ENCODE measurements at places on chromosomes 6 and 20.

GRCh38 chr20:37333848-37334318, 12.1 kb upstream of the SRC start:
- no peak for DNase-seq

GRCh38 chr6:138008791-138009190, 98.4 kb downstream of the PERP start:
- peak; percentile 83 for DNase-seq

GRCh38 chr20:44198872-44199271, 11.7 kb downstream of the OSER1 start:
- no peak for DNase-seq

GRCh38 chr6:78909391-78909790, 42.0 kb downstream of the IRAK1BP1 start:
- peak; percentile 29 for DNase-seq

- no peak for DNase-seq
Observed at GRCh38 chr6:89438248-89438647, 5.3 kb downstream of the ANKRD6 start.

DNA sequence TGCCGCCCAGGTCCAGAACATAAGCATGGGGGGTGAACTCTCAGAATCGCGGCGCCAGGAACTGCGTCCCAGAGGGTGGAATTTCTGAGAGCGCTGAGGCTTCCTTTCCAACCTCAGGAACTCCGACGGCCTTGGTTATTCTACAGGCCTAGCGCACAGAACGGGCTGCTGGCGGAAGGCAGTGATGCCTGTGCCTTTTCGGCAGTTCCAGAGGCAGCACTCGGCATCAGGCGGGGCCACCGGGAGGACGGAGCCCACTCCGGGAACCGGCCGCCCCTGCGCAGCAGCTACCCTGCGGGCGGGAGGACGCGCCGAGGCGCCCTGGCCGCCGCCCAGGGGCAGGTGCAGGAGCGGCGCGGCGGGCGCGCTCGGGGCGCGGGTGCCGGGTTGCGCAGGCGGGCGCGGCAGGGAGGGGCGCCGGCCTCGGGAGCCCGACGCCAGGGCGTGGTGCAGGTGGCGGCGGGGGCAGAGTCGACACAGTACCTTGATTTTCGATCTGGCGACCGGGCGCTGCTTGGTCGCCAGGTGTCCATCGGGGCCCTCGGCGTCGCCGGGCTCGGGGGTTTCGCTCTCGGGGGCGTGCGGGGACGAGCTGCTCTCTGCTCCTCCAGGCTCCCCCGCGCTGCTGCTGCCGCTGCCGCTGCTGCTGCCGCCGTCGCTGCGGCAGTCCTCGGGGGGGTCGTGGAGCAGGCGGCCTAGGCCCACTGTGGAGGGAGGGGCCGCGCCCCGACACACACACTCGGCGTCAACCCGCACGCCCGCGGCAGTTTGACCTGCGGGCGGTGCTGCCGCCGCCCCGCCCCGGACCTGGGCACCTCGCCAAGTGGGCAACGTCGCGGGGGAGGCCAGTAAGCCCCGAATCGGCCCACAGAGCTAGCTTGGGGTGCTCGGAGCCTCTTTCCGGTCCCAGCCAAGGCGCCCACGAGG, 1.3 kb downstream of the OVOL2 start:
- DNase-seq, result peak; percentile 23

GRCh38 chr20:48105526-48105925, 320.2 kb upstream of the SULF2 start:
- no peak for DNase-seq

DNA sequence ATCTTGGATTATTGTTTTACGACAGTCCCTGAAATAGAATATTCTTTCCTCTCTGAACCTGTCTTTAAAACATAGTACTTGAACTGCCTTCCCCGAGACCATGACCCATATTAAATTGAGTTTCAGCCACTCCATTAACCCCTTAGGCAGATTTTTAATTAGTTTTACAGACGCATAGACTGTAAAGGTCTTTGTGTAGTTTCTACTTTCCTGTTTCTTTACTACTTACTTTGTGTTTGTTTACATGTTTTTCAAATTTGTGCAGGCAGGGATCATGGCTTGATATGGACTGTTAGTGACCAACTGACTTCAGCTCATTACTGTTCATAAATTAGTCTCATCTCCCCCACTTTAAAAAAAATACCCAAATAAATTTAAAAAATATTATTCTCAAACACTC, 53.8 kb downstream of the FYN start:
- no peak for DNase-seq

DNA sequence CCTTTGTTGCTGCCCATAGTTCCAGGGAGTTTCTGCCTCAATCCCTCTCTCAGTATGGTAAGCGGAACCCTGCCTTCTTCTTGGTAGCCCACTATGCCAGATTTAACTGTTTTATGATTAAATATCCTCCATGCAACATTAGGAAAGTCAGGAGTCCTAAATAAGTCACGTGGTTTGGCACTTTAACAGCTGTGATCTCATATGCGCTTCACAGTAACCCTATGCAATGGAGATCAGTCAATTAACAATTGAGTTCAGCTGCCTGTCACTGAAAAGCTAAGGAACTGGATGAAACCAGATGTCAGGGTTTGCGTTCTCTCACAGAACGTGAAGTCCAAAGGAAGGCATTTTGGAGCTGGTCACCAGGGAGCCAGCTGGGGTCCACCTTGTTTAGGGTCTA, 81.6 kb downstream of the PSMB1 start:
- no peak for DNase-seq

DNA sequence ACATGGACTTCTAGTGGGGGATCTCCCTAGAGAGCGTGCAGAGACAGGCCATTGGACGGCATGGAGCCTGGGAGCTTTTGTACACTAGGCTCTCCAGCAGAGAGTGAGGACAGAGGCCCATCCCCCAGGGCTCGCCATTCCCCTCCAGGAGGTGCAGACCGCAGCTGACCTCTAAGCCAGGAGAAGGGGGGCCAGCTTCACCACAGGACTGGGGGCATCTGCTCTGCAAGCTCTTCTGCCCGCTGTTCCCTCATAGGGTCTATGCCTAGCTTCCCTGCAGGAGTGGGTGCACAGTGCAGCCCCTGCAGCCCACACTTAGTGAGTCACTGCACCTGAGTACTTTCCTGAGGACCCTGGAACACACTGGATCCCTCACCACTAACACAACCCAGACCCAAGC, 94.4 kb downstream of the FHL5 start:
- no peak for DNase-seq

- no peak for DNase-seq
Observed at GRCh38 chr6:161130967-161131766, 139.6 kb downstream of the MAP3K4 start.

DNA sequence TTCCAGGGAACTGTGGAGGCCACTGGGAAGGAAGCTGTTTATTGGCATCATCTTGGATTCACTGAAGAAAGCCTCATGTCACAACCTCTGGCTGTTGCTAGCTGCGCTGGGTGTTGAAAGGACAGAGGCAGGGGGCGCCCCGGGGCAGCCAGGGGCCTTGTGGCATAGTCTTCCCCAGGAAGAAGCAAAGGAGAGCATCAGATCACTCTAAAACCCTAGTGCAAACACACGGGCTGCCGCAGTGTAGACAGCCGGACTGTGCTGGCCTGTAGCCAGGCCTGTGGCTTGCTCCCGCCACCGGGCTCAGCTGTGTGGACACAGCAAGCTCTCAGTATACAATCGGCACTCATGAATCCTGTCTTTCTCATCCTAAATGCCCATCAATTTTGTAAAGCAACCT, 23.8 kb upstream of the SMOC2 start:
- DNase-seq, result no peak

- no peak for DNase-seq
Observed at GRCh38 chr6:73377225-73377624, 7.5 kb upstream of the OOEP start.

GRCh38 chr6:67664942-67665341, 970.1 kb upstream of the ADGRB3 start:
- DNase-seq, result no peak

- no peak for DNase-seq
Observed at GRCh38 chr6:121873595-121873994, 438.1 kb downstream of the GJA1 start.

GRCh38 chr6:10723567-10723881, 654 bp downstream of the TMEM14C start:
- DNase-seq, result no peak

DNA sequence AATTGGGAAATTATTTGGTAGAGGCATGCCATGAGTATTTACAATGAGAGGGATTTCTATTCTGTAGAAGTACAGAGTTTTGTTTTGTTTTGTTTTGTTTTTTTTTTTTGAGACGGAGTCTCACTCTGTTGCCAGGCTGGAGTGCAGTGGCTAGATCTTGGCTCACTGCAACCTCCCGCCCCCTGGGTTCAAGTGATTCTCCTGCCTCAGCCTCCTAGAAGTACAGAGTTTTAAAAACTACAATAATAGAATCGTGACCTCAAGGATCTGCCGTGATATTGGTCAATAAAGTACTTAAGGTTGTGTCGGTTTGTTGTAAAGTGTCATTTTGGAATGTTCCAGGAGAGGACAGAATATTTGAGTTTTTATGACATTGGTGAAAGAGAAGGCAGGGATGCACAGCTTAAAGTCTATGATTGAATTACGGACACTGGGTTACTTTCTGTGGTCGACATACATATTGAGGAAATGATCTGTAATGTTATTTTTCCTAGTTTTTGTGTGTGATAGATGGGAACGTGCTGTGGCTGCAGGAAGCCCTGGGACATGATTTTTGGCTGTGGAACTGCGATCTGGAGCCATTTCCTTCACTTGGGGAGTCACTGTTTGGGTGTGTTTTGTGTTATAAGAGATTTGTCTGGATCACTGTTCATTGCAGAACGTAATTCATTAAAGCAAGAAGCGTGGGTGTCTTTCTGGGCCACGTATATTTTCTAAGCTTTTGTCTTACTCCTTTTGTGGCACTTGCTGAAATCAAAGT, 59.6 kb downstream of the TIAM2 start:
- DNase-seq, result no peak

GRCh38 chr6:31752739-31753319, 9.6 kb upstream of the SAPCD1 start:
- DNase-seq, result no peak

GRCh38 chr6:24883618-24884017, 52.1 kb downstream of the RIPOR2 start:
- DNase-seq, result no peak

GRCh38 chr20:7323957-7324356, 556.5 kb downstream of the BMP2 start:
- DNase-seq, result no peak

DNA sequence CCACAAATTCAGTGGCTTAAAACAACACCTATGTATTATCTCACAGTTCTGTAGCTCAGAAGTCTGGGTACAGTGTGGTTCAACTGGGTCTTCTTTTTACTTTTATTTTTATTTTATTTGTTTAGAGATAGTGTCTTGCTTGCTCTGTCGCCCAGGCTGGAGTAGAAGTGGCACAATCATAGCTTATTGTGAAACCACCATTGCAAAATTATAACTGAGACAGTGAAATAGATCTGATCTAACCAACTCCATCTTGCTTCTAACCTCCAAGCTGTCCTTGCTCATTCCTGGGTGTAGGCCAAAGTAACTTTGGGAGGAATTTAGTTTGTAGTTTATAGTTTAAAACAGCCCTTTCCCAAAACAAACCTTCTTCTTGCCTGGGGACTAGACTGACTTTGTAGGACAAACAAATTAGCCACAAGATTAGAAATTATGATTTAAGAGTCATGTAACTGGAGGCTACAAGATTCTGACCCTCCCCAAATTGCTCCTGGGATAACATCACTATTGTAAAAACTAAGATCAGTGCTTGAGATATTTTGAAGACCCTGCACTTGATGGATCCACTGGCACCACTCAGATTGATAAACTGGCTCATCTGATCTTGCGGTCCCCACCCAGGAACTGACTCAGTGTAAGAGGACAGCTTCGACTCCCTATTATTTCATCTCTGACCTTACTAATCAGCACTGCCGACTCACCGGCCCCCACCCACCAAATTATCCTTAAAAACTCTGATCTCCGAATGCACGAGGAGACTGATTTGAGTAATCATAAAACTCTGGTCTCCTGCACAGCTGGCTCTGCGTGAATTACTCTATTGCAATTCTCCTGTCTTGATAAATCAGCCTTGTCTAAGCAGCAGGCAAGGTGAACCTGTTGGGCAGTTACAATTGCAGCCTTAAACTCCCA, 193.4 kb upstream of the CDYL start:
- DNase-seq, result peak; percentile 43

- DNase-seq, result no peak
Observed at GRCh38 chr6:147534116-147534860, 25.8 kb downstream of the SAMD5 start.

DNA sequence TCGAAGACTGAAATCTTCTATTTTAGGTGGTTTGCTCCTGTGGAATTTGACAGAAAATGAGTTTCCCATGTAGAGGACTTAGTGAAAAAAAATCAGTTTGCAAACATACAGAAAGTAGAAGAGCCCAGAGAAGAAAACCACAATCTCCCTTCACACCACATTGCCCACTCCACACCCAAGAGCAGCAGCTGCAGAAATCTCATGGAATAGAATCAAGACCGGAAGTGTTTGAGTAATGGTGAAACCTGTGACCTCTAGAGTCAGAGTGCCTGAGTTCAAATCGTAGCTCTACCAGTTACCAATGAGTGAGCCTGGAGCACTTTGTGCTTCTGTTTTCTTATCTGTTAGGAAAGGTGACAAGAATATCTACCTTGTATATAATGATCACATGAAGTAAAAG, 4.6 kb downstream of the SIRPG start:
- DNase-seq, result no peak

GRCh38 chr6:135423649-135424128, 73.9 kb downstream of the AHI1 start:
- DNase-seq, result peak; percentile 89

DNA sequence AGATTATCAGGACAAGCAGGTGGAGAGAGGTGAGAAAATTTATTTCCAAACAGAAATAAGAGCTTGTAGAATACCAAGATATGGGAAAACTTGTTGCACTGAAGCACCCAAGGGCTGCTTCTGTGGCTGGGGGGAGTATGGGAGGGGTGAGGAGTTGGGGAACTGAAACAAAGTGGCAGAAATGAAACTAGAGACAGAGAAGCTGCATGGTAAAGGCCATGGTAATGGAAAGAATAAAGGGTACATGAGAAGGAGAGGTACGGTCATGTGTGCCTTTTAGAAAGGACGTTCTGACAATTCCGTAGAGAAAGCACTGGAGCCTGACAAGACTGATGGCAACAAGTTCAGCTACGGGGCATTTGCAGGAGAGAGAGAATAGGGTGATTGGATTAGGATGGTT, 51.6 kb upstream of the RIN2 start:
- DNase-seq, result no peak

DNA sequence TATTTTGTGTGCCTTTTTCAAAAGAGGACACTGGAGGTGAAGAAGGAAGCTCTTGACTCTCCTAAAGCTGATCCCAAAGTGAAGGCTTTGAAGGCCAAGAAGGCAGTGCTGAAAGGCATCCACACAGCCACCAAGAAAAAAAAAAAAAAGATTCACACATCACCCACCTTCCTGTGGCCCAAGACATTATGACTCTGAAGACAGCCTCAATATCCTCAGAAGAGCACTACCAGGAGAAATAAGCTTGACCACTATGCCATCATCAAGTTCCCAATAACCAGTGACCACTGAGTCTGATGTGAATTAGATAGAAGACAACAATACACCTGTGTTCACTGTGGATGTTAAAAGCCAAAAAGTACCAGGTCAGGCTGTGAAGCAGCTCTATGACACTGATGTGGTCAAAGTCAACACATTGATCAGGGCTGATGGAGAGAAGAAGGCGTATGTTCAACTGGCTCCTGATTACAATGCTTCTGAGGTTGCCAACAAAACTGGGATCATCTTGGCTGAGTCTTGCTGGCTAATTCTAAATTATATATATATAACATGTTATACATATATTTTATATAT, 59.4 kb downstream of the PLCG1 start:
- no peak for DNase-seq
